ENCODE measurements at places on chromosomes 16 and 17.

GRCh38 chr17:29107084-29107483, 64.1 kb downstream of the PIPOX start:
- no peaks in the 10 kb centered on the region for H3K27me3 ChIP-seq
- no peak overlapping the region for H3K27ac ChIP-seq
- peaks cover 94% of the 10 kb centered on the region for H3K36me3 ChIP-seq
- peaks cover 1% of the 10 kb centered on the region for H3K4me1 ChIP-seq
- H3K4me3 ChIP-seq = no peak overlapping the region
- DNase-seq = no peak

DNA sequence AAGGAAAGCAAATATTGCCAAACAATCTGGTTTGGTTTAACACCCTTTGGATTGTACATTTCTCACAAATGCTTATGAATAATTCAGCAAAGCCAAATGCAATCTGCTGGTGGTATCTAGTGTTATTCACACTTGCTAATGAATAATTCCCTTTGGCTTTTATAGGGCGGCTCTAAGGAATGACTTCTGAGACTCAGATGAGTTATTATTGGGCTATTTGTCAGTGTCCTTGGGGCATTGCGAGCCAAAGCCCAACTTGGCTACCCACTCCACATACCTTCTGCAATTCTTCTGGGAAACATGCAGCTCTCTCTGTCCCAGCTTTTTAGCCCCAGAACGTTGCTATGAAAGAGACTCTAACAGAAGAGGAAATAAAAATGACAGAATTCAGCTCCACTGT, 41.1 kb downstream of the FTO start:
- H3K27ac ChIP-seq = peak overlapping the region; percentile 51
- no peak overlapping the region for H3K4me3 ChIP-seq
- H3K36me3 ChIP-seq = no peaks in the 10 kb centered on the region
- H3K4me1 ChIP-seq = peaks cover 20% of the 10 kb centered on the region
- H3K27me3 ChIP-seq = no peaks in the 10 kb centered on the region

DNA sequence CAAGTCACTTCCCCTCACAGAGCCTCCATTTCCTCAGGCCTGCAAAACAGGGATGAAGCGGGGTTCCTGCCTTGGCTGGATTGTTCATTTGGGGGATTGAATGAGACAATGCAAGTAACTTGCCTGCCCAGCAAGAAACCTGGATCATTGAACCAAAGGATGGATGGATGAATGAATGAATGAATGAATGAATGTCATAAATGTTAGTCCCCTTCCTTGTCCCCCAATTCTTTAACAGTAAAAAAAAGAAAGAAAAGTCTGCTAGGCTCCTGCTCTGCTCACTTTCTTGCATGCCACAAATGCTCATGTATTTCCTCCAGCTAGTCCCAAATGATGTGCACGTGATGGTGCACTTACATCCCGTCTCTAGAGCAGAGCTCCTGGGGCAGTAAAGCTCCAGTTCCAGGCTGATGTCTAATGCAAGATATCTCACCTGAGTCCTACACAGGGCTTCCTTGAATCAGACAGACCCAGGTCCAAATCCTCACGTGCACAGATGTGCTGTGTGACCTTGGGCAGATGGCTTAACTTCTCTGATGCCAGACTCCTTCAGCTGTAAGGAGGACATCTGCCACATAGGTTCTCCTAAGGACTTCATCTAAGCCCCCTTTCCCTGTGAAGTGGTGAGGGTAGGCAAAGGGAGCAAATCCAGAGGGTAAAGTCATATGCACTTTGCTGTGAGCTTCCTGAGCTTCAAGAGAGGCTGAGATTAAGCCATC, 45.5 kb downstream of the C16orf82 start:
- no peak overlapping the region for H3K4me3 ChIP-seq
- no peaks in the 10 kb centered on the region for H3K36me3 ChIP-seq
- H3K27ac ChIP-seq = no peak overlapping the region
- H3K27me3 ChIP-seq = no peaks in the 10 kb centered on the region
- DNase-seq = no peak
- H3K4me1 ChIP-seq = no peaks in the 10 kb centered on the region

GRCh38 chr16:81429045-81429521, 15.5 kb upstream of the CMIP start:
- no peak overlapping the region for H3K27ac ChIP-seq
- H3K27me3 ChIP-seq = no peaks in the 10 kb centered on the region
- no peak overlapping the region for H3K4me3 ChIP-seq
- no peaks in the 10 kb centered on the region for H3K36me3 ChIP-seq
